GM12878 (cell line): ENCODE measurements at places on chromosomes 6 and 20.

DNA sequence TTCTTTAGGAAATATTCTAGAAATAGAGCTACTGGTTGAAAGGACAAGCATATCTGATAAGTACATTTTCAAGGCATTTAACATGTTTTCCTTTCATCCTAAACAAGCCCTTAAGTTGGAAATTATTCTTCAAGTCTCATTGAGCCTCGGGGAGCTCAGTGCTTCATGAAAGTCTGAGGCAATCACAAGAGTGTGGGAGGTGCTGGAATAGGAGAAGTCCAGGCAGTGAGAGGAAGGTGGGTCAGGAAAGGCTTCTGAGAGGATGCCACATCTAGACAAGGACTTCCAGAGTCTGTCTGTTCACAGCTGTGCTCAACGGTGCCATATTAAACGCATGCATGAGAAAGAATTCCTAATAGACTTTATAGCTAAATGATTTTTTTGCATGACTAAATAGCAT lies 69.8 kb downstream of the CD83 start:
- no peak for DNase-seq

DNA sequence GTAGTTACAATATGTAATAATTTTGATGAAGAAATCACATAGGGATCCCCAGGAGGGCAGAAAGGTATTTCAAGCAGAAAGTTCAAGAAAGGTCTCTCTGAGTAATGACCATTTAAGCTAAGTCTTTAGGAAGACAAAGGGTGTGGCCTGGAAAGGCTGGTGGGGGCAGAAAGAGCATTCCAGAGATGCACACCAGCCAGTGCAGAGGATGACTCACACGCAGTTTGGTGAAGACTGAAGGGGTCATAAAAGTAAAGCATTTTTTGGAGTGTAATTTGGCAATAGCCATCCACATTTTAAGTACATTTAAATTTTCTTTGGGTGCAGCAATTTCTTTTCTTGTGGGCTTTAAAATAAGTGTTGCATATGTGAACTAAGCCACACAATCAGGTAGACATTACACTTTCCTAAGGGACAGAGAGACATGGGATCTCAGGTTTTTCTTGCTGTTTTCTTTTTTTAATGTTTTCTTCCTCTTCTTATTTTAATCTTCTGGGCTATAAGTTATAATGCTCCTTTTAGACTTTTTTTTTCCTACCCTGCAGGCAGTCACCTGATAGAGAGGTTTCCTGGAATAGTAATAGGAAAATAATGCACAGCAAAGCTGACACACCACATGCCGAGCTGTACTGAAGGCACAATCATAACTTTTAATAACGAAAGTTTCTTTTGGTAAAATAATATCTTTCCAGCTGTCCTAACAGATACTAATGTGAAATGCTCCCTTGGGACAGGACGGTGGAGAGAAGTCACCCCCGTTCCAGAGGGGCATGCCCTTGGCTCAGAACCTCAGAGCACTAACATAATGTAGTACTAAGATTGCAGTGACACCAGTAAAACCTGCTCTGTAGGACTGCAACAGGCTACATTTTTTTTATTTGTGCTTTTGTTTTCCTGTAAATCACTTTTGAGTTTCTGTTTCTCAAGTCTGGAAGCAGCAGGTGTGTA lies 49.6 kb upstream of the PTPRK start:
- no peak for DNase-seq

GRCh38 chr6:150163970-150164369 lies 21.1 kb downstream of the PPP1R14C start:
- no peak for DNase-seq

DNA sequence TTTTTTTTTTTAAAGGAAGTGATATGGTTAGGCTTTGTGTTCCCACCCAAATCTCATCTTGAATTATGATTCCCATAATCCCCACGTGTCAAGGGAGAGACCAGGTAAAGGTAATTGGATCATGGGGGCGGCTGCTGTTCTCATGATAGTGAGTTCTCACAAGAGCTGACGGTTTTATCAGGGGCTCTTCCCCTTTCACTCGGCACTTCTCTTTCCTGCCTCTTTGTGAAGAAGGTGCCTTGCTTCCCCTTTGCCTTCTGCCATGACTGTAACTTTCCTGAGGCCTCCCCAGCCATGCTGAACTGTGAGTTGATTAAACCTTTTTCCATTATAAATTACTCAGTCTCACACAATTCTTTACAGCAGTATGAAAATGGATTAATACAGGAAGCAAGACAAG lies 64.3 kb downstream of the ZFP64 start:
- DNase-seq: no peak

GRCh38 chr20:18571578-18571977 lies 4.3 kb downstream of the SMIM26 start:
- no peak for DNase-seq

DNA sequence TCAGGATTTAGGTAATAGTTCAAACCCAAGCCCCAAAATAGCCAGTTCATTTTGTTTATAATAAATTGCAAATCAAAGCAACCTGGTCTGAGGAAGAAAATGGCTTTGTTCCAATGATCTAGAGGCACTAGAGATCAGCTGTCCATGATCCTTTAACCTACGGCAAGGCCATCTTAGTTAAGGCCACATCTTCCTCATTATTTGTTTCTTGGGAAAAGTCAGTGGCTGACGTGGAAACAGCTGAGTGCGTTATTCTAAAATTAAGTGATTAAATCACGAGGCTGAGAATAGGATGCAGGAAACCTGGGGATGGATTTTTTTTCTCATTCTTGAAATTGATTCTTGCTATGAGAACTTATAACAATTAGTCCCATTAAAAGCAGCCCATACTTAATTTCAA lies 10.1 kb upstream of the TENT5A start:
- no peak for DNase-seq

- no peak for DNase-seq
Observed at GRCh38 chr20:54113566-54113965, 43.2 kb upstream of the BCAS1 start.

- DNase-seq: no peak
Observed at GRCh38 chr6:125865015-125865414, 74.3 kb downstream of the NCOA7 start.

DNA sequence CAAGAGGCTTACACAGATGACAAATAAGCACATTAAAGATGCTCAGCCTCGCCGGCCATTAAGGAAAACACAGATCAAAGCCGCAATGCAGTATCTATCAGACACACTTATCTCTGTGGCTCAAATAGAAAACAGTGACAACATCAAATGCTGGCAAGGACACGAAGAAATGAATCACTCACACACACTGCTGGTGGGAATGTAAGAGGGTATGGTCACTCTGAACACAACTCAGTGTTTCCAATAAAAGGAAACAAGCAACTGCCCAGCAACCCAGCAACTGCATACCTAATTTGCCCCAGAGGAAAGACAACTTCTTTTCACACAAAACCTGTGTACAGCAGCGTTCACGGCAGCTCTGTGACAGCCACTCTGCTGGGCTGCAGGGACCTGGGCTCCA lies 155.8 kb downstream of the WDR27 start:
- no peak for DNase-seq

DNA sequence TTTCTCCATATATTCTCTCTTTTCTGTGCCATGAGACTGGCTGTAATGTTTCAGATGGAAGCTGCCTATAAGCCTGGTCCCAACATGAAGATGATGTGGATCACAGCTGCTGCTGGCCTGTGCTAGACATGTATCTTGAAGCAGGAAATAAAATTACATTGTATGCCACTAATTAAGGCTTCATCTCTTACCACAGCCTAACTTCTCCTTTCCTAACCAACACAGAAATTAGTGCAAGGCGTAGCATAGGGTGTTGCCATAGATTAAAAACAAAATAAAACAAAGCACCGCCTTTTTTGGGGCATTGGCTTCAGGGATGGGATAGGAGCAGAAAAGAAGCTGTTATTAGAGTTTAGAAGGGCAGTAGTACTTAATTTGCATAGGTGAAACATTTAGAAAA lies 4.7 kb upstream of the SLC17A4 start:
- no peak for DNase-seq

DNA sequence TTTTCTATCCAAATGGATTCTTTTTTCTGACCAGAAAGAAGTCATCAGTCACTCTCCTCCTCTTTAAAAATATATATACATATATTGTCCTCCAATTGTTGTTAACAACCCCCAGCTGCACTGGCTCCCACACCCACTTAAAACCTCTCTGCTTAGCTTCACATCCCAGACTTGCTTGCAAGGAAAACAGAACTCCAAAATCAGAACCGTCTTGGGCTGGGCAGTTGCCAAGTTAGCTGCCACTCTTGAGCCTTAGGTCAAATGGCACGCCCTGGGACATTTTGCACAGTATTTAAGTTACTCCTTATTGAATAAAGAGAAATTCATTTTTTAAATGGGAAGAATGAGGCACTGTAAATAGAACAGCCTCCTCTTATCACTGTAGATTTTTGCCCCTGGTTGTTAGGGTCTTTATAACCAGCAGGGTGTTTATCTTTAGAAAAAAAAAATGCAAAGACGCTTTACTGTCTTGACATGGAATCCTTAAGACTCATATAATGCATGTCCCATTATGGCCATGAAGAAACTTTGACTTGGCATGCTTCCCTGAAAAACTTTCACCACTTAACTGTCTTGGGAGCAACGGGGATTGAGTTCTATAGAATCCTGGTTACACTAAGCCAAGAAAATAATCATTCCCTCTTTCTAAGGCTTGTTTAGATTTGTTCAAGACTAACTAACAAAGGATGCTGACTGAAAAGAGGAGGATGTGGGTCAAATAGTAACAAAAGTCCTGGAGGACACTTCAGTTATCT lies 204.5 kb downstream of the ISM1 start:
- DNase-seq: no peak

DNA sequence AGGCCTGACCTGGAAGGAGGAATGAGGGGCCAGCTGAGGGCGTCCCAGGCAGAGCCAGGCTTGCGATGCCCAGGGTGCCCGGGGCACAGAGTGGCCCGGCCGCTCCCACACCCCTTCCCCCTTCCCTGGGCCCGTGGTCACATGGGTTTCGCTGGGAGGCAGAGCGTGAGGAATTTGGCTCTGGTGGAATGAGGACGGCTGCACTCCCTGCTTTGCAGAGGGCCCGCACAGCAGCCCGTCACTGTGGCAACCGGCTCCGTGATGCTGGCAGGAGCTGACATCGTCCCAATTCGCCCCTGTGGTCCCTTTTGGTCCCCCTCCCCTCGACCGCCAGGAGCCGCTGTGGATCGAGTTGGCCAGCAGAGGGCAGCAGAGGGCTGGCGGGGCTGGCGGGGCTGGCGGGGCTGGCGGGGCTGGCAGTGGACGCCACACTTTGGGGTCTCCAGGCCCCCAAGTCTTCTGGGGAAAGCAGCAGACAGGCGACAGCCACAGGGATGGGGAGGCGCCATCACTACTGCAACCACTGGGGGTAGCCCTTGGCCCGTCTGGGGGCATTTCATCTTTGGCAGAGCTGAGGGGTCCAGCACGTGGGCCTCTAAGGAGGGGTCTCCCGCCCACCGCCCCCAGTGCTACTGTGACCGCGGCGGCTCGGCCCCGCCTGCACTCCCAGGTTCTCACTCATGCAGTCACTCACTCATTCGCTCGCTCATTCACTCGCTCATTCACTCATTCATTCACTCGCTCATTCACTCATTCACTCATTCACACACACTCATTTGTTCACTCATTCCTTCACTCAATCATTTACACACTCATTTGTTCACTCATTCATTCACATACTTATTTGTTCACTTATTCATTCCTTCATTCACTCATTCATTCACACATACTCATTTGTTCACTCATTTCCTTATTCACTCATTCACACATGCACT lies 49.7 kb upstream of the BHLHE23 start:
- DNase-seq: no peak

DNA sequence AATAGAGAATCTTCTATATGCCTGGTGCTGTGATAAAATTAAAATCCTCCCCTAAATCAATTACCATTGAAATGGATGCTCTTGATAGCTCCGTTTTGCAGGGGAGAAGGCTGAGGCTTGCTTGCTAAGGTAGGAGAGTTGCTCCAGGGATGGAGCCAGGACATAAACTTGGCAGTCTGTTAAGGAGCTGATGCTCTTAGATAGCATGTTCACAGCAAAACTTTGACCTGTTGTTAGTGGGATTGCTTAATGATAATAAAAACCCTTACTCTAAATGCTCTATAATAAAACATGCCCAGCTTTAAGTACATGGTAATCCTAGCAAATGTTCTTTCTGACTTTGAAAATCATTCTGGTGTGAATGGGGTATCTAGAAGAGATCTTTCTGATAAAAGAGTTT lies 228.4 kb upstream of the JAG1 start:
- DNase-seq: no peak

DNA sequence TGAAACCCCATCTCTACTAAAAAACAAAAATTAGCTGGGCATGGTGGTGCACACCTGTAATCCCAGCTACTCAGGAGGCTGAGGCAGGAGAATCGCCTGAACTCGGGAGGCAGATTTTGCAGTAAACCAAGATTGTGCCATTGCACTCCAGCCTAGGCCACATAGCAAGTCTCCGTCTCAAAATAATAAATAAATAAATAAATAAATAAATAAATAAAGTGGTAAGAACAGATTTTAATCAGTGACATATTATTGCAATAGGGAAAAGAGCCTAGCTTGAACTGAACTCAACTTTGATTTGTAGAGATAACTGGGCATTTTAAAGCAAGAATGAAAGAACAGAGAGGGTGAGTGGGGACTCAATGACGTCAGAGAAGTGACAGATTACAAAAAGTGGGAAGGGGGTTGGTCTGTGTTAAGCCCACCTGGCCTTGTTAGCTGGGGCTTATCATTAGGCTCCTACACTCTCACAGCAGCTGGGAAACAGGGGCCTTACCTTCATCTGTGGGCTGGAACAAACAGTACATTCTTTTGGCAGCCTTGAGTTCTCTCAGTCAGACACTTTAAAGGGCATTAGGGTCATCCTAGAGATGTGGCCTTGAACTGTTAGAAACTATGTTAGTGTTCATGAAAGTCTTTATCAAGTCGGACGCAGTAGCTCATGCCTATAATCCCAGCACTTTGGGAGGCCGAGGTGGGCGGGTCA lies 24.5 kb upstream of the KIFC1 start:
- no peak for DNase-seq

DNA sequence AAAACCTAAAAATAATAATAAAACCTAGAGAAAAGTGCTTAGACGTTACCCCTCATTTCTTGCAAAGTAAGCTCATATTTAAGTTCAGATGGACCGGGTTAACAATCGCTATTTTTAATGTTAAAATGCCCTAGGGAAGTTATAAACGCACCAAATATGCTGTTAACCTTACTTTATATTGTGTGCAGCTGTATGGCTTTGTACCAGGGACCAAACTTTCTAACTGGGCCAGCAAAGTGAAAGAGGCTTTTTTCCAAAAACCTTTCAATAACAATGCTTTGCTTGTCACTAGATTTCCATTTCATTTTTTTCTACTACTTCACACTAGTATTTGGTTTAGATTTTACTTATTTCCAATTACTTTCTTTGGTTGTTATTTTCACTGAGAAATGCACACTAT lies 248.5 kb downstream of the FOXC1 start:
- no peak for DNase-seq

DNA sequence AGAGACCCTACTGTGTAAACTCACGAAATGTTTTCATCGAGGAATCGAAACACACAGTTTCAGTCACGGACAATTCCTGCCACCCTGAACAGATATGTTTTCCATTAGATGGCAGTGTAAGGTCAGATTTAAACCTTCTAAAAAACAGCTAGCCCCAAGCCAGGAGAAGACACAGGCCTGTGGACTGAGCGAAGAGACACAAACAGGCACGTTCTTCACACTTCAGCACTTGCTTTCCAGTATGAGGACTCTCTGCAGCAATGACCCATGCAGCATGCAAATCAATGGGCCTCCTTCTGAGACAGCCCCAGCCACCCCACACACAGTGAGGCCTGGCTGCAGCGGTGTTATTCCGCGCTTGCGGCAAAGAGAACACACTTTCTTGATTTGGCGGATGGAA lies 31.9 kb downstream of the HUS1B start:
- DNase-seq: peak; percentile 36

- no peak for DNase-seq
Observed at GRCh38 chr20:16018881-16019280, 554.4 kb downstream of the KIF16B start.
